ENCODE measurements at places on chromosomes 4 and X.

GRCh38 chr4:76723373-76723772, 174.6 kb downstream of the SOWAHB start:
- DNase-seq, result no peak

- no peak for DNase-seq
These were observed 116.1 kb upstream of the ARHGAP24 start for GRCh38 chr4:85358831-85359230.

DNA sequence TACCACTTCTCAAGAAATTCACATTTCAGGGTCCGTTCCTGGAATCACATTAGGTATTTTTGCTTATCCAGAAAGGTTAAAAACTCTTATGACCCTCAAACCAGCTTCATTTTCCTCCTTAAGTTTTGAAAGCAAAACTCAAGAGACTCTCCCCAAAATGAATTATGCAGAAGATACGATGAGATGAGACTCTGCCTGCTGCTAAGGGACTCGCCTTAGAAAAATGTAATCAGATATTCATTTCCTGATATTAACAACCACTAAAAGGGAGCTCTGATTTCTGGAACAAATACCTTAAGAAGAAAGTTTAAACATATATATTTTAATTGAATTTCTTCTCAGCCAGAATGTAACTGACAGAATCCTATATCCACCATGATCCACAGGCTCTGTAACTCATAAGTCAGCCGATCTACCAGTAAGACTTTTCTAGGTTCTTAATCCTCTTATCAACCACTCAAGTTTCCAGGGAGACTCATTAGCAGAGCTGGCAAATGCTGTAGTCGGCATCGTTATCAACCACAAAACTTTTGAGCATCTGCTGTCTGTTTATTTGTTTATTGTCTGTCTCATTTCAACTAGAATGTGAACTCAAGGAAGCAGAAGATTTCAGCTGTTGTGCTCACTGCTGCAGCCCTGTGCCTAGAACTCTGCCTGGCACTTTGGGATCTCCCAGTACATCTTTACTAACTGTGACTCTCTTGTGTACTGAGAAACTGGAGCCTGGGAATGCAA, 112.5 kb downstream of the LDB2 start:
- no peak for DNase-seq

DNA sequence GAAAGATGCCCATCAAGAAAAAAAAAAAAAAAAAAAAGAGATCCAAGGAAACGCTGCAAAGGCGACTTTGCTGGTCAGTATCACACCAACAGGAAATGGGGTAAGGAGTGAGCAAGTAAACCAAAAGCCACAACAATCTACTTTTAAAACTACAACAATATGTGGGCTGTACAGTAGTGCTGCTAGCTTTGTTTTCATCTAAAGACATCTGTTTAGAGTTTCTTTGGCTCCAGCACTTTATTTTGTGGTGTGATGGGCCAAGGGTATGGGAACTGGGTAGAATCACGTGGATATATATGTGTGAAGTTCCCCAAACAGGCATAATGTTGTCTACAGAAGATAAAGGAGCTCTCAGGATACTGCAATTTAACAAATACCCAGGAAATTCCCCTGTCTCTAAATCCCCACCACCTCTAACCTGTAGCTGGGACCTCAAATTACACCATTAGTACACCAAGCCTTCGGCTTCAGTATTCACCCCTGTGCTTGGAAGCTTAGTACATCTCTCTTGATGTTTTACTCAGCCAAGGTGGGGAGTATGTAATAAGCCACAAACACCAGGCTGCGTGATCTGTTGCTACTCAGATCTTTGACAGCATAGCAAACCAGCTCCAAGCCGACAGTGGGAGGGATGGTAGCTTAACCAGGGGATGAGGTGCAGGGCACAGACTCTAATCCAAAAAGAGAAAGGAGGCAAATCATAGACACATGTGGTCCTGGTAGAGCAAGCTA, 207.9 kb downstream of the HS6ST2 start:
- DNase-seq, result no peak

DNA sequence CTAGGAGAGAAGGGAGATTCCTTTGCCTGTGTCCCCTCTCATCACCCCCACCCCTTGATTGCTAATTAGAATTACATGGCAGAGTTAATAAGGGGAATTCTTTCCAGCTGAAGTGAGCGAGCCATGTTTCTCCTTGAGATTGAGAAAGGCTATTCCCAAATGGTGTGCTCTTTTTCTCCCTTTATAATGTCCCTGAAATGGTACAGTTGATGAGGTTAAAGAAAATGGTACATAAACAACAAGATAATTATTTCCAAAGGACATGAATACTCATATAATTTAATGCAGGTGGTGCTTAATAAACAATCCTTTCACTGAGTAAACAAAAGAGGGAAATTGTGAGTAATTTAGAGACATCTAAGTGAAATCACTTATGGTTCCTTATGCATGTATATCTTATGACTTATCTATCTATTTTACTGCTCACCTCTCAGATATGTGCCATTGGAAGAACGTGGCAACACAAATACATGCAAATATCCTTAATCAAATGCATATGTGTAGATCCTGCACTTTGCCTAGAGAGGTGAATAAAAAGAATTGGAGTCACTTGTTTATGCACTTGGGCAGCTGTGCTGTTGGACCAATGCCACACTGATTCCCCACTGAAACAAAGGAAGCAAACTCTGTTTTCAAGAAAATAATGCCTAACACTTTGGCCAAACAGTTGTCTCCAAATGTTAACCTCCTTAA, 106.6 kb upstream of the WDR44 start:
- peak; percentile 73 for DNase-seq

GRCh38 chr4:149404143-149404542, 411.5 kb downstream of the IQCM start:
- DNase-seq, result no peak

GRCh38 chr4:1300466-1301455, 11.1 kb downstream of the MAEA start:
- DNase-seq, result no peak

GRCh38 chr4:142845293-142846107, 601 bp downstream of the INPP4B start:
- peak; percentile 39 for DNase-seq

DNA sequence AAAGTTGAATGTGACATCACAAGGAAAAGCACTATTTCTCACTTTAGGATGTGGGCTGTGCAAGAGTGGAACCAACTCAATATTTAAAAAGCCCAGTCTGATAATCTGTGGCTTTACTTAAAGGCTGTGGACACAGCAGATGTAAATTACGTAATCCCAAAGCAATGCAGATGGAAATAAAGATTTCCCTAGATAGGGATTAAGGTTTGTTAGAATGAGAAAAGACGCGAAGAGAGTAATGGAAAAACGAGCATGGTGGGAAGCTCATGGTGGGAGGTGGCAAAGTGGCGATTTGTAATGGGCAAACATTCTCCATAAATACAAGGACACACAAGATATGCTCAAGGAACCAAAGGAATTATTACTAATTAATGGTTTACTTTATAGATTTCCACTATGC, 985.5 kb downstream of the FSTL5 start:
- no peak for DNase-seq

- no peak for DNase-seq
These were observed 44.4 kb downstream of the RAP1GDS1 start for GRCh38 chr4:98305576-98305975.

DNA sequence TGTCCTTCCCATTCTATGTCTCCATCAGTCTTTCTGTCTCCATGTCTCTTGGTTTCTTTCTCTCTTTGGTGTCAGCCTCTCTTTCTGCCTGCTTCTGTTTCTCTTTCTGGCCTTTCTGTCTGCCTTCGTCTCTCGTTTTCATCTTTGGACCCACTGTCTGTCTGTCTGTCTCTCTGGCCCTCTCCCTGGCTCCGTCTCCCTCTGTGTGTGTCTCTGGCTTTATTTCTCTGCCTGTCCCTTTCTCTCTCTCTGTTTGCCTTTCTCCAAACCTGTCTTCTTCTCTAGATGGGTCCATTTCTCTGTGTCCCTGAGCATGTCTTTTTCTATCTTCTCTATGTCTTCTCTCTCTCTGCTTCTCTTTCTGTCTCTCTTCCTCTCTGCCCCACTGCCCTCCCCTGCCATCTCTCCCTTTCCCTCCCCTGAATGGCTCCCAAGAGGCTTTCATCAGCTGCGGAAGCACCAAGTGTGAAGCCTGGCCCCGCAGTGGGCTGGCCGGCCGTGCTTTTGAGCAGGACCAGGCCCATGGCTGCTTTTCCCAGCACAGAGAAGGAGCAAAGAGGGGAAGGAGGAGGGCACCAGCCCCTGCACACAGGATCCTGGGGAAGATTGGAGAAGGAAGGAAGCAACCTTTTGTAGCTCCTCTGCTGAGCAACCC, 57.4 kb downstream of the PJA1 start:
- DNase-seq, result no peak

DNA sequence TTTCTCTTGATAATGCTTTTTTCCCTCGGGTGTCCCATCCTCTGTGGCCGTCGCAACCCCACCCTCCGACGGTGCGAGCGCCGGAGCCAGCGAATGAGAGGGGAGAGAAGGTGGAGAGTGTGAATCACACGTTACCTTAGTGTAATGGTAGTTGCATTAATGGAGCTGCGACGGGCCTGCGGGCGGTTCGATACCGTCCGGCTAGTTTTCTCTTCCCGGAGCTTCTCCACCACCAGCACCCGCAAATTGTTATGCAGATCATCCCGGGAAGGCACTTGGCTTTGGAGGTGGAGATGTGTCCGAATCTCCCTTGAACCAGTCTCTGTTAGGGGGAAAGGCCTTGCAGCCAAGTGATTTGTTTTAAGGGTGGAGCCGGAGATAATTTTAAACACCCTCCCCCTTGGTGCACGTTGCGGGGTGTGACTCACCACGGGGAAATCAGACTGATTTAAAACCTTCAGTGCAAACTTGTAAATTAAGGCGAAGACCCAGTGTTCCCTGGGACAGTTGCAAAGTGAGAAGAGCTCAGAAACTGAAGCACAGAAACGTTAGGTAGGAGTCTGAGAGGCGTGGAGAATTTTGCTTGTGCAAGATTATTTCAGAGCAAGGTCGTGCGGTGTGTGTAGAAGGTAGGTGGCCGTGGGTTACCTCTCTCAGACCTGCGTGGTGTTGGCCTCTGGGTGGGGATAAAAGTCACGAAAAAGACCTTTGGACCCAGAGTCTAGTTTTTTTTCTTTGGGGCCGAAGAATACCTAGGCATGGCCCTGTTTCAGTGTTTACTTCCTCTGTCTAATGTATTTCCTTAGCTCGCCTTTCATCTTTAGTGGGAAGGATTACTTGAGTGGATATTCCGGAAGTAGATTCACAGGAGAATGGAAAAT, 1.3 kb downstream of the AFF1 start:
- peak; percentile 38 for DNase-seq

DNA sequence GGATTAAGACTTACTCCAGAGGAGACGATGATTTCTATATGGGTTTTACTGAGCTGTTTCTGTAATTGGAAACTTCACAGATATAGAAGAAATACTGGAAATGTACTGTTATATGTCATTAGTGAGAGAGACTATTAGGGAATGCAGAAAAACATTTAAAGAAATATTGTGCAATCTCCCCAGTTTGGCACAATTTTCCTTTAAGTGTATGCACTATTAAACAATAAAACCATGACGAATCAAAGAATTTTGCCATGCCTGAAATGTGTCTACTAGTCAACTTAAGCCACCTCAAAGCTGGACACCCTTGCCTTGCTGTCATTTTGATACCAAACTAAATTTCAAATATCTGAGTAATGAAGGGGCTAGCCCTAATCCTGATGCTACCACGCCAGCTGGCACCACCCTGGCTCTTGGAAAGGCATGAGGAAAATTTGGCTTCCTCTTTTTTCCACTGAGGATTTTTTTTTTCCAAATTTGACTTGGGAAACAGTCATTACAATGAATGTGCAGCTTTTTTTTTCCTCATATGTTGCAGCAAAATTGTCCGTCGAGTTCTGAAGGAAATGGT, 36.1 kb downstream of the MTTP start:
- peak; percentile 58 for DNase-seq

GRCh38 chr4:86472377-86473019, 112.6 kb upstream of the MAPK10 start:
- no peak for DNase-seq

- no peak for DNase-seq
These were observed 17.2 kb upstream of the HPGDS start for GRCh38 chr4:94359838-94360237.

- no peak for DNase-seq
These were observed 1487.7 kb upstream of the ADGRL3 start for GRCh38 chr4:59712470-59712869.

DNA sequence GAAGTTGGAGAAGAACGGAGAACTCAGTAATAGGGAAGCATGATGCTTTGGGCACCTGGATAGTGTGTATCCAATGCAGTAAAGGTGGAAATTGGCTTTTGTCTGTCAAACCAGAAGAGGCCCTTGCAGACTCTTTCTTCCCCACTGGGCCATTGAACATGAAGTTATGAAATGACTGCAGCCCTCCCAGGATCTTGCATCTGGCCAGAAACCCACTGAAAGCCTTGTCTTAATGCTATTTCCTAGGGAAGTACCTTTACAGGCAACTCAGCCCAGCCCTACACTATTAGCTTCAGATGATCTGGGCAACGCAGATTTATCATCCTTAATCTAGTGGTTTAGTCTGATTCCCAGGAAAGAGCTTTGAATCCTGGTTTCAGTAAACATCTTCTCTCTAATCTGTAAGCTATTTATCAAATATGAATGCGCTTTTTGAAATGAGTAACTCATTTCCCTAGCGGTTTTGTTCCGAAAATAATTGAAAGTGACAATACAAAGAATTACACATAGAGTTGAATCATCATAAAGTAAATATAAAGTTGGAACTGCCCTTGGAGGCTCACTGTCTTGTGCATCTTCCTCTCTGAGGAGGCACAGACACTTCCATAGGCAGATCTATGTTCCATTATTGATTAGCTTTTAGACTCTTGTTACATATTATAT, 464.1 kb downstream of the IDS start:
- no peak for DNase-seq

- no peak for DNase-seq
These were observed 32.7 kb upstream of the NKRF start for GRCh38 chrX:119638725-119639471.

DNA sequence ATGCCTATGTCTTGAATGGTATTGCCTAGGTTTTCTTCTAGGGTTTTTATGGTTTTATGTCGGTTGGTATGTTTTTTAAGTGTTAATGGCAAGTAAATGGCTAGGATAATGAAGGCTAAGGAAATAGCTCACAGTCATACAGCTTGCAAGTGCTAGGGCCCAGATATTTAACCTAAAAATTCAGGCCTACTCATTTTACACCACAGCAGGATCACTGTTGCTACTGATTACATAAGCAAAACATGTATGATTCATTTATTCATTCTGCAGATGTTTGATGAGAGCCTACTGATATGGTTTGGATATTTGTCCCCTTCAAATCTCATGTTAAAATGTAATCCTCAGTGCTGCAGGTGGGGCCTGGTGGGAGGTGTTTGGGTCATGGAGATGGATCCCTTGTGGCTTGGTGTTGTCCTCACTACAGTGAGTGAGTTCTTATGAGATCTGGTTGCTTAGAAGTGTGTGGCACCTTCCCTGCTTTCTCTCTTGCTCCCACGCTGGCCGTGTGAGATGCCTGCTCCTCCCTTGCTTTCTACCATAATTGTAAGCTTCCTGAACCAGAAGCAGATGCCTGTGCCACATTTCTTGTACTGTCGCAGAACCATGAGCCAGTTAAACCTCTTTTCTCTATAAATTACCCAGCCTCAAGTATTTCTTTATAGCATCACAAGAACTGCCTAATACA, 175.5 kb downstream of the MAPK10 start:
- no peak for DNase-seq

- no peak for DNase-seq
These were observed 246.8 kb downstream of the SNCA start for GRCh38 chr4:89590128-89590527.

- no peak for DNase-seq
These were observed 663.9 kb downstream of the STPG2 start for GRCh38 chr4:97479388-97479787.

All from right hindlimb (tissue), 1 donor.